Upper lobe of left lung (tissue), 6 donors: ENCODE measurements at places on chromosomes 5 and 9. TPM values are rescaled to one million over a fixed set of nuclear protein-coding genes. Genes with fewer than 3 reads are reported as not detected.

CCL27 gene
- total RNA-seq: not detected

COQ4 gene
- total RNA-seq: 44.6 TPM

GALNT12 gene
- total RNA-seq: 18.2 TPM

CA9 gene
- total RNA-seq: 0.14 TPM

MPDZ gene
- total RNA-seq: 49.2 TPM

SLC27A6 gene
- total RNA-seq: 0.40 TPM

ARID3C gene
- total RNA-seq: not detected

RMRP gene
- 1,418 TPM for total RNA-seq

GDA gene
- total RNA-seq: not detected

PCDHA9 gene
- total RNA-seq: 0.15 TPM

TAF11L5 gene
- total RNA-seq: not detected

JAKMIP2 gene
- total RNA-seq: 5.7 TPM

C9orf50 gene
- total RNA-seq: not detected

CXCL14 gene
- total RNA-seq: not detected

ENHO gene
- total RNA-seq: not detected

CATSPER3 gene
- 0.67 TPM for total RNA-seq

GRCh38 chr5:21834863-21835262, 1018.3 kb downstream of the CDH12 start:
- no peaks in the 10 kb centered on the region for H3K27me3 ChIP-seq
- H3K4me3 ChIP-seq: no peak overlapping the region
- H3K4me1 ChIP-seq: no peaks in the 10 kb centered on the region
- no peaks in the 10 kb centered on the region for H3K36me3 ChIP-seq
- DNase-seq: no peak
- no peak overlapping the region for H3K27ac ChIP-seq

GRCh38 chr9:82421498-82421897, 432.9 kb downstream of the SPATA31D1 start:
- no peak for DNase-seq
- H3K4me1 ChIP-seq: no peaks in the 10 kb centered on the region
- H3K27ac ChIP-seq: no peak overlapping the region
- no peak overlapping the region for H3K4me3 ChIP-seq
- H3K27me3 ChIP-seq: no peaks in the 10 kb centered on the region

- H3K27ac ChIP-seq: peak overlapping the region; percentile 96
- H3K4me1 ChIP-seq: peaks cover 91% of the 10 kb centered on the region
- no peak for DNase-seq
- H3K36me3 ChIP-seq: peaks cover 79% of the 10 kb centered on the region
Measured at GRCh38 chr9:121353241-121354061, 16.6 kb downstream of the STOM start.

DNA sequence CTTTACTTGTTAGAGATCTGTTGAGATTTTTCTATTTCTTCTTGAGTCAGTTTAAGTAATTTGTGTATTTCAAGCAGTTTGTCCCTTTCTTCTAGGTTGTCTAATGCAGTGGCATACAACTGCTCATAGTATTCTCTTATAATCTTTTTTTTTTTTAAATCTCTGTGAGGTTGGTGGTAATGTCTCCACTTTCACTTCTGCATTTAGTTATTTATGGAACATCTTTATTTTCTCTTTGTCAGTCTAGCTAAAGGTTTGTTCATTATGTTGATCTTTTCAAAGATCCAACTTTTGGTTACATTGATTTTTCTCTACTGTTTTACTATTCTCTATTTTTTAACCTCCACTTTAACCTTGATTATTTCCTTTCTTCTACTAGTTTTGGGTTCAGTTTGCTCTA, 13.8 kb downstream of the FOXE1 start:
- no peaks in the 10 kb centered on the region for H3K27me3 ChIP-seq
- DNase-seq: no peak
- no peak overlapping the region for H3K27ac ChIP-seq
- no peak overlapping the region for H3K4me3 ChIP-seq
- H3K4me1 ChIP-seq: no peaks in the 10 kb centered on the region

- H3K36me3 ChIP-seq: no peaks in the 10 kb centered on the region
- no peak overlapping the region for H3K27ac ChIP-seq
- no peaks in the 10 kb centered on the region for H3K27me3 ChIP-seq
- no peak overlapping the region for H3K4me3 ChIP-seq
- H3K4me1 ChIP-seq: no peaks in the 10 kb centered on the region
- DNase-seq: no peak
Measured at GRCh38 chr5:59391576-59391975, 501.9 kb downstream of the PDE4D start.

- H3K4me3 ChIP-seq: no peak overlapping the region
- no peak overlapping the region for H3K27ac ChIP-seq
- peaks cover 14% of the 10 kb centered on the region for H3K4me1 ChIP-seq
Measured at GRCh38 chr9:124506433-124506832, 766 bp downstream of the NR5A1 start.

GRCh38 chr9:135750786-135751185, 48.8 kb downstream of the KCNT1 start:
- no peaks in the 10 kb centered on the region for H3K4me1 ChIP-seq
- no peak overlapping the region for H3K4me3 ChIP-seq
- H3K27me3 ChIP-seq: no peaks in the 10 kb centered on the region
- DNase-seq: no peak
- no peak overlapping the region for H3K27ac ChIP-seq

GRCh38 chr5:32228816-32229215, 54.7 kb upstream of the GOLPH3 start:
- H3K36me3 ChIP-seq: peaks cover 10% of the 10 kb centered on the region
- H3K27me3 ChIP-seq: no peaks in the 10 kb centered on the region
- H3K27ac ChIP-seq: no peak overlapping the region
- DNase-seq: no peak

DNA sequence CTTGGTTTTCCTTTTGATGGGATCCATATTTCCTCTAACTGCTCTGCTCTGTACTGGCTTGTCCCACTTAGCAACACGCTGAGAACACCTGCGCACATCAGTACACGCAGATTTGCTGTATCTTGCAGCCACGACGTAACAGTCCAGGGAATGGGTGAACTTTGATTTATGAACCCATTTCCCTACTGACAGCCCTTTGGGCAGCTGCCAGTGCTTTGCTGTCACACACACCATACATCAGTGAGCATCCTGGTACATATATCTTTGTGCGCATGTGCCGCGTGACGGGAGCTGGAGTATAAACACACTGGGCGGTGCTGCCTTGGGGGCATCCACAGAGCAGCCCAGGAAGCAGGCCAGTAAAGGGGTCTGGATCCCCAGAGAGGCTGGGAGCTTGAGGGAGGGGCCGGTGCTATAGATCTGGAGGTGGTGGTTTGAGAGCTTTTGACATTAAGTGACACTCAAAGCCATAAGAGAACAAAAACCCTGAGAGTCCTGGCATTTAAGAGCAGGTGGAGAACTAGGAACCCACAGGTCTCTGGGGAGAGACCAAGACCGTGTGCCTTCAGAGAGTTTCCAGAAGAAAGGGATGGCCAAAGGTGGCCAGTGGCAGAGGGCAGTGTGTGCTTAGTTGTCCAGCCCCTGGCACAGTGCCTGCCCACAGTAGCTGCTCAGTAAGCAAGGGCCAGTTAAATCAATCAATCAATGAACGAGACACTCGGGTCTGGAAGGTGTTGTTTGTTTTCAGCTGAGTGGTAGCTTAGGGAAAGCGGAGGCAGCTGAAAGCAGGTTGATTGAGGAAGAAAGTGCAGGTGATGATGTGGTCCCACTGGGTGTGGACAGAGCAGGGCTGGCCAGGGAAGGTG, 53.7 kb downstream of the LMX1B start:
- no peak overlapping the region for H3K4me3 ChIP-seq
- DNase-seq: no peak
- H3K27ac ChIP-seq: no peak overlapping the region
- peaks cover 9% of the 10 kb centered on the region for H3K4me1 ChIP-seq
- peaks cover 12% of the 10 kb centered on the region for H3K27me3 ChIP-seq
- no peaks in the 10 kb centered on the region for H3K36me3 ChIP-seq

GRCh38 chr5:152532714-152533113, 127.6 kb upstream of the NMUR2 start:
- H3K27me3 ChIP-seq: no peaks in the 10 kb centered on the region
- no peak for DNase-seq
- no peak overlapping the region for H3K27ac ChIP-seq
- no peaks in the 10 kb centered on the region for H3K36me3 ChIP-seq
- no peak overlapping the region for H3K4me3 ChIP-seq
- H3K4me1 ChIP-seq: no peaks in the 10 kb centered on the region

DNA sequence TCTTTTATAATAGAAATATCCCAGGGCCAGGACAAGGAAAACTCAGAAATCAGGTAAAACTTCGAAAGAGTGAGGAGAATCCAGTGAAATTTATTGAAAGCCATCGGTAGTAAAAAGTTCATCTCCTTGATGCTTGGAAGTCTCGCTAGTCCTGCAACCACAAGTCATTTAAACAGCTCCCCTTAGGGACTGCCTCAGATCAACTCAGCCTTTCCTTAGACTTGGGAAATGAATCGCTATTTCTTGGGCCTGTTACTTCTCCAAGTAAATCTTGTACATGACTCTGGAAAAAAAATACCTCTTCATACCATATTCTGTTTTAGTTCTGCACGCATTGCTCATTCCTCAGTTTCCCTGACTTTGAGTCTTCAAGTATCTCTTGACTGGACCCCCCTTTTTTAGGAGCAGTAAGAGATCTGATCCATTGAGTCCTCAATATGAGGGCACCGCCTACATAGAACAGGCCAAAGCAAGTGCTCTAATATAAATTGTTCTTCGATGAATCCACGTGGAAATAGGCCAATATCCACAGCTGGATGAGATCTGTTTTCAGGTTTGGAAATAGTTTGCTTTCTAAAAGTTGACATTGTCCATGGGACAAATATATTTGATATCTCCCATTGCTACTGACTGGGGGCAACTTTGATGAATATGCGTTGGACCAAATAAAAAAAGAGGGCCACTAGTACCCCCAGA, 114.2 kb downstream of the PRDM6 start:
- H3K4me3 ChIP-seq: no peak overlapping the region
- no peak for DNase-seq
- H3K4me1 ChIP-seq: no peaks in the 10 kb centered on the region
- no peak overlapping the region for H3K27ac ChIP-seq
- no peaks in the 10 kb centered on the region for H3K36me3 ChIP-seq
- H3K27me3 ChIP-seq: no peaks in the 10 kb centered on the region

- no peaks in the 10 kb centered on the region for H3K27me3 ChIP-seq
- peak; percentile 61 for DNase-seq
- H3K4me3 ChIP-seq: no peak overlapping the region
- H3K27ac ChIP-seq: no peak overlapping the region
Measured at GRCh38 chr9:114487607-114488300, 17.5 kb downstream of the WHRN start.

- no peak for DNase-seq
- H3K4me1 ChIP-seq: peaks cover 3% of the 10 kb centered on the region
- H3K27ac ChIP-seq: no peak overlapping the region
- no peaks in the 10 kb centered on the region for H3K36me3 ChIP-seq
- no peak overlapping the region for H3K4me3 ChIP-seq
Measured at GRCh38 chr5:137629646-137630045, 106.2 kb downstream of the KLHL3 start.

DNA sequence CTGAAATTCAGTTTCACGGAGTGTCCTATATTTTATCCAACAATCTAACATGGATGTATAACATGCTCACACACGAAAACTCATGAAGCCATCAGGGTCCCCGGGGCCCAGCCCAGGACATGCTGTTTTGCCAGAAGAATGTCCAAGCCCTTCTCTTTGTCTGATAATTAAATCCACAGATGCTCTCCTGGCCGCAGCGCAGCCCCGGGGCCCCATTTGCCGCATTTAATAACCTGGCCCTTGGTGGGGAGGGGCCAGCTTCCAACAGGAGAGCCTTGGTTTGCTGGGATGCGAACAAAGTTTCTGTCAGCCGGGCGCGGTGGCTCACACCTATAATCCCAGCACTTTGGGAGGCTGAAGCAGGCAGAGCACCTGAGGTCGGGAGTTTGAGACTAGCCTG, 30.0 kb downstream of the PLPP7 start:
- H3K4me1 ChIP-seq: no peaks in the 10 kb centered on the region
- H3K4me3 ChIP-seq: no peak overlapping the region
- H3K36me3 ChIP-seq: no peaks in the 10 kb centered on the region
- no peaks in the 10 kb centered on the region for H3K27me3 ChIP-seq

- H3K4me3 ChIP-seq: no peak overlapping the region
- peaks cover 5% of the 10 kb centered on the region for H3K36me3 ChIP-seq
- peak overlapping the region; percentile 18 for H3K27ac ChIP-seq
- DNase-seq: no peak
- H3K27me3 ChIP-seq: no peaks in the 10 kb centered on the region
- H3K4me1 ChIP-seq: peaks cover 25% of the 10 kb centered on the region
Measured at GRCh38 chr5:67058998-67059743, 137.4 kb downstream of the CD180 start.

GRCh38 chr9:100222674-100223073, 123.6 kb downstream of the INVS start:
- no peaks in the 10 kb centered on the region for H3K27me3 ChIP-seq
- no peak overlapping the region for H3K27ac ChIP-seq
- DNase-seq: no peak
- H3K4me3 ChIP-seq: no peak overlapping the region
- H3K4me1 ChIP-seq: no peaks in the 10 kb centered on the region

DNA sequence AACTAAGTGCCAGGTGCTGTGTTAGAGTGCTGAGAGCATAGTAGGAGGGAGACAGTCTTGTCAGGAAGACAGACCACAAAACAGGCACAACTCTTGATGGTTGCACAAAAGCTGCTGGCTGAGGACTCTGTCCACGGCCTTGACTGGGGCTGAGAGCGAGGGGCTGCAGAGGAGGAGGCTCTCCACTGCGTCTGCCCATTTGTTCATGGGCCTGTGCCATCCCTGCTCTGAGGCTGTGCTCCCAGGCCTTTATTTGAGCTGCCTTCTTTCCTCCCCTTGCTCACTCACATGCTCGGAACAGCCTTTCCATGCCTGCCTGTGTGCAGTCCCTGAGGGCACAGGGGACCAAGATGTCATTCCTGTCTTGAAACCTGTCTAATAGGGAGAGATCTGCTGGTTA, 147.8 kb downstream of the CACNA1B start:
- peaks cover 7% of the 10 kb centered on the region for H3K27me3 ChIP-seq
- no peak overlapping the region for H3K27ac ChIP-seq
- no peak overlapping the region for H3K4me3 ChIP-seq
- H3K36me3 ChIP-seq: no peaks in the 10 kb centered on the region

DNA sequence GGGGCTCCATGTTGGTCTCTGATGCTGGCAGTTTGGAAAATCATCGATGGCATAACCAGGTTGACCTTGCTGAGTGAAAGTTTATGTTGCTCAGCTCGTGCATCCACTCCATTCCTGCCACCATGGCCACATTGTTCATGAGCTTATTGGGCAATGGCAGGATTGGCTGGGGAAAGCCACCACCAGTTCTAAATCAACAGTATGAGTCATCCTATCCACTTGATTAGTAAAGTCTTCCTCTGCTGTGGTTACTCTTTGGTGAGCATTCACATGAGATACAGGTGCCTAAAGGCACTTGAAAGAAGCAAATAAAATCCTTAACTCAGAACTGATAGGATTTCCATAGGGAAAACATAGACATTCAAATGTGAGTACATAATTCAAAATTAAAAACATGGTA, 131.8 kb upstream of the FBN2 start:
- no peaks in the 10 kb centered on the region for H3K4me1 ChIP-seq
- no peaks in the 10 kb centered on the region for H3K36me3 ChIP-seq
- no peak overlapping the region for H3K27ac ChIP-seq
- no peaks in the 10 kb centered on the region for H3K27me3 ChIP-seq
- DNase-seq: no peak

- H3K27ac ChIP-seq: peak overlapping the region; percentile 14
- H3K4me3 ChIP-seq: no peak overlapping the region
- no peaks in the 10 kb centered on the region for H3K27me3 ChIP-seq
Measured at GRCh38 chr5:100828071-100828897, 74.8 kb downstream of the ST8SIA4 start.

- no peaks in the 10 kb centered on the region for H3K36me3 ChIP-seq
- no peaks in the 10 kb centered on the region for H3K4me1 ChIP-seq
- peaks cover 7% of the 10 kb centered on the region for H3K27me3 ChIP-seq
Measured at GRCh38 chr9:138021251-138022056, 143.9 kb downstream of the CACNA1B start.

- no peaks in the 10 kb centered on the region for H3K36me3 ChIP-seq
- no peak for DNase-seq
- no peak overlapping the region for H3K27ac ChIP-seq
- H3K27me3 ChIP-seq: no peaks in the 10 kb centered on the region
- H3K4me1 ChIP-seq: peaks cover 22% of the 10 kb centered on the region
Measured at GRCh38 chr9:22156586-22156985, 147.5 kb upstream of the CDKN2B start.
